ENCODE measurements at places on chromosomes 7 and 10.

DNA sequence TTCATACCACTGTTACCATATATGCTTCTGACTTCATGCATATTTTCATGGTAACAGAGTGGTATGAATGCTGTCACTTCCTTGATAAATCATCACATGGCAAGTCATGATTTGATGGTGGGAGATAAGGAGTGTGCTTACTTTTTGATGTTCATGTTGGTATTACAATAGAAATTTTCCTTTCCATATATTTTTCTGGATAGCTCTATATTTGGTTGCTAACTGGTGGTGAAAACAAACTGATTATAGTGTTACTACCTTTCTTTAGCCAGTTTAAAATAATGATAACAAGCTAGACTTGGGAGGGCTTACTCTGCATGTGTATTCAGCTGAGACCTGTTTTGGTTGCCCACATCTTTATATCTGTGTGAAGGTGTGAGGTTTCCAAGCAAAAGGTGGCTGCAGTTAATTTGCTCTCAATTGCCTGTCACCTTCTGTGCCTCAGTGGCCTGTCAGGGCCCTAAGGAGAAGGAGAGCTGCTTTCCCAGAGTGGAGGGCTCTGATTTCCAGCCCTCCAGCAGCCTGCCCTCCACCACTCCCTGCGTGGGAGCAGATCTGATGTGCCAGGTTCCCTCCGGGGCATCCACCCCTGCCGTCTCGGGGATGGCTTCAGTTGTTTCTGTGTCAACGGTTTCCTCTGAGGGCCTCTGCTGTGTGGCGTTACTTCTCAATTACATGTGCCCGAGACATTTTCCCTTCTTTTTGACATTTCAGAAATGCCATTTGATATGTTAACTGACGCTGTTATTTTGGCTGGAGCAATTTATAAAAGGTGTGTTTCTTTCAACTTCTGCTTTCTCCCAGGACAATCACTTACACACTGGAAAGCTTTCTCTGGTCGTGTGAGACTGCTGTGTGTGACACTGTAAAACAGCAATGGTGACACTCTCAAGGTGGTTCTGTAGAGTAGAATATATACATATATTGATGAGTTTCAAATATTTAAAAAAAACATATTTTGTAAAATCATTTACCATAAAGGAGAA lies 107.7 kb upstream of the KLF6 start:
- DNase-seq: peak; percentile 66

- no peak for DNase-seq
These were observed 26.7 kb downstream of the CREB3L2 start for GRCh38 chr7:137975221-137975620.

DNA sequence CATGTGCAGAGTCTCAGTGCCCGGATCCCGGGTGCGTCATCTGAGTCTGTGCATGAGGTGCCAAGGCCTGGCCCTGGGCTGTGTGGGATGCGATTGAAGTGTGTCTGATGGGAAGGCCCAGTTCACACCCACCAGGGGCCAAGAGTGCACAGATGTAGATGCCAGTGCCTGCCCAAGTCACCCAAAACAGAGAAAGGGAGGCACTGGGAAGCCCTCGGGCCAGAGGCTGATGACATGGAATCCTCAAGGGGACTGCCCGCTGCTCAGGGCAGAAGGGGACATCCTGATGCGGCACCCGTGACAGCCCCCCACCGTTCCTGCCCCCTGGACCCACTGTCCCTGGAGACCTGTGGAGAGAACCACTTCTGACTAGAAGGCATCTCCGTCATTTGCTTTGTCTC lies 72.2 kb upstream of the ZNF479 start:
- DNase-seq: no peak

DNA sequence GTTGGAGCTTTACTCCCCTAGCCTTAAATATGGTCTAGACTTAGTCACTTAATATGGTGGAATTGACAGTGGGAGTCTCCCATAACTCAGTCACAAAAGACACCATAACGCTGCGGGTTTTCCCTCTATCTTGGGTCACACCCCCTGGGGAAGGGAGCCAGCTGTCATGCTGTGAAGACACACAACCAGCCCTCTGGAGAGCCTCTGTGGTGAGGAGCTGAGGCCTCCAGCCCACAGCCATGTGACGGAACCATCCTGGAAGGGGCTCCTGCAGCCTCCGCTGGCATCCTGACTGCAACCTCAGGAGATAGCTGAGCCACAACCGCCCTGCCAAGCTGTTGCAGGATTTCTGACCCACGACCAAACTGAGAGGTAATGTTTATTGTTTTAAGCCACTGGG lies 37.9 kb downstream of the PAXIP1 start:
- no peak for DNase-seq

- DNase-seq: no peak
These were observed 1.1 kb downstream of the TRIM8 start for GRCh38 chr10:102645388-102645740.

DNA sequence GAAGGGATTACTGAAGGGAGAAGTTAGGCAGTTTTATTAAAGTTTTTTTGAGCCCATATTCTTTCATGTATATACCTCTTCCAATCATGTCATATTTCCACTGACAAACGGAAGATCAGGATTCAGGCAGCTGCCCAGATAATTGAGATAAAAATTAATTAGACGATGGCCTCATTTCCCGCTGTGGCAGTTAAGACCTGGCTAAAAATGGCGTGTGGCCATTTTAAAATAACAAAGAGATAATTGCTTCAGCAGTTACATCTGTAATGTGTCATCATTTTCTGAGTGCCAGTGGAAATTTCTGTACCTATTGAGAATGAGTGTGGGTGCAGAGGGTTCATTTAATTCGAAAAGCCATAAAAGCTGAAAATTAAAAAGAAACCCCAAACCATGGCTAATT lies 215.1 kb downstream of the STK31 start:
- no peak for DNase-seq

GRCh38 chr10:123150271-123150985 lies 2.5 kb downstream of the HMX2 start:
- no peak for DNase-seq
